ENCODE measurements at places on chromosomes 12 and 14. TPM values are rescaled to one million over a fixed set of nuclear protein-coding genes. Genes with fewer than 3 reads are reported as not detected.

GRCh38 chr12:22899184-22899583 lies 274.2 kb downstream of the ETNK1 start:
- H3K36me3 ChIP-seq, result no peaks in the 10 kb centered on the region
- H3K27me3 ChIP-seq, result no peaks in the 10 kb centered on the region
- DNase-seq, result no peak
- no peak overlapping the region for H3K27ac ChIP-seq
- no peak overlapping the region for H3K4me3 ChIP-seq

- no peaks in the 10 kb centered on the region for H3K27me3 ChIP-seq
- peaks cover 38% of the 10 kb centered on the region for H3K36me3 ChIP-seq
- peaks cover 18% of the 10 kb centered on the region for H3K4me1 ChIP-seq
- H3K27ac ChIP-seq, result peak overlapping the region; percentile 96
- DNase-seq, result peak; percentile 18
These were observed 976 bp downstream of the PEX5 start for GRCh38 chr12:7190268-7191055.

GRCh38 chr14:49946320-49947141 lies 53.6 kb downstream of the ARF6 start:
- peaks cover 16% of the 10 kb centered on the region for H3K4me1 ChIP-seq
- no peak overlapping the region for H3K4me3 ChIP-seq
- H3K27me3 ChIP-seq, result no peaks in the 10 kb centered on the region
- peak; percentile 26 for DNase-seq
- H3K36me3 ChIP-seq, result no peaks in the 10 kb centered on the region

DNA sequence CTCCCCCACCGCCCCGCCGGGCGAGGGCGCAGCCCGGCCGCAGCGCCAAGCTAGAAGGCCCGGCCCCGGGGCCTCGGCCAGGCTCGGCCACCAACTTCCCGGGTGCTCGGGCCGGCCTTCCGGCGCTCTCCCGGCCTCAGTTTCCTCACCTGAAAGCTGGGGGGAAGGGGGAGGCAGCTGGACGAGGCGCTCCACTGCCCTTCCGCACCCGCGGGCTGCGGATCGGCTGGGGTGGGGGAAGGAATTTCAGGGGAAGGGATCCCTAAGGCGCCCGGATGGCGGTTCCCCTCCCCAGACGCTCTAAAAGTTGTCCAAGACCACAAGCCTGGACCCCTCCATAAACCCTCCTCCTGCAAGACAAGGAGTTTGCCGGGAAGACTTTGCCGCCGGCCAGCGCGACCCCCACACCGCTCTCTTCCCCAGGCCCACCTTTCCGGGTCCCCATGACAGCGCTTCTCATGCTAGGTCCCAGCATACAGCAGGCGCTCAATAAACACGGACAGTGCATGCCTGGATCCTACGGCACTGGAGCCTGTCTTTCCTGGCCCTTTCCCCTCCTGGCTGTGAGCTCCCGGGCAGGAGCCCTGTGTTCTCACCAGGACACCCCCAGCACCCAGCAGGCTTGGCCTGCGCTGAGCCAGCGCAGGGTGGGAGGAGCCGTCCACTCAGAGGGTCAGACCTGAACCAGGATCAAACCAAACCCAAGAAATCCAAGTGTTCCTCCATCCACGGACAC lies 18.1 kb downstream of the BEGAIN start:
- H3K4me1 ChIP-seq, result peaks cover 7% of the 10 kb centered on the region
- H3K36me3 ChIP-seq, result no peaks in the 10 kb centered on the region
- no peak for DNase-seq

DNA sequence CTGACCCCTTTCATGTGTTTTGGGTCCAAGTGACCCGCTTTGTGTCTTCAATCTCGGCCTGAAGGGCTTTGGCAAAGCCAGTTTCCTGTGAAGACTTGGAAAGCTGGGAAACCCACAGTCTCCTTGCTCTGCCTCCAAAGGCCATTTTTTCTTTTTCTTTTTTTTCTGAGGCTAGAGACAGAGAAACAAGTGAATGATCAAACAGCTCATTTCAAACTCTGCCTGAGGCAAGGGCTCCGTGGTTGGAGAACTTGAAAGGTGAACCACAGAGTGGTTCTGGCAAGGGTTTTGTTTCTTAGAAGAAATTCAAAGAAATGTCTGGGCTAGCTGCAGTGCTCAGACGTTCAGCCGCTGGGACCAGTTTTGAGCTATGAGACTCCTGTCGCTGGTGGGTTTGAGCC lies 62.7 kb downstream of the ERH start:
- H3K36me3 ChIP-seq, result peaks cover 52% of the 10 kb centered on the region
- no peak overlapping the region for H3K27ac ChIP-seq
- DNase-seq, result no peak
- H3K4me3 ChIP-seq, result no peak overlapping the region
- no peaks in the 10 kb centered on the region for H3K4me1 ChIP-seq
- H3K27me3 ChIP-seq, result no peaks in the 10 kb centered on the region

DNA sequence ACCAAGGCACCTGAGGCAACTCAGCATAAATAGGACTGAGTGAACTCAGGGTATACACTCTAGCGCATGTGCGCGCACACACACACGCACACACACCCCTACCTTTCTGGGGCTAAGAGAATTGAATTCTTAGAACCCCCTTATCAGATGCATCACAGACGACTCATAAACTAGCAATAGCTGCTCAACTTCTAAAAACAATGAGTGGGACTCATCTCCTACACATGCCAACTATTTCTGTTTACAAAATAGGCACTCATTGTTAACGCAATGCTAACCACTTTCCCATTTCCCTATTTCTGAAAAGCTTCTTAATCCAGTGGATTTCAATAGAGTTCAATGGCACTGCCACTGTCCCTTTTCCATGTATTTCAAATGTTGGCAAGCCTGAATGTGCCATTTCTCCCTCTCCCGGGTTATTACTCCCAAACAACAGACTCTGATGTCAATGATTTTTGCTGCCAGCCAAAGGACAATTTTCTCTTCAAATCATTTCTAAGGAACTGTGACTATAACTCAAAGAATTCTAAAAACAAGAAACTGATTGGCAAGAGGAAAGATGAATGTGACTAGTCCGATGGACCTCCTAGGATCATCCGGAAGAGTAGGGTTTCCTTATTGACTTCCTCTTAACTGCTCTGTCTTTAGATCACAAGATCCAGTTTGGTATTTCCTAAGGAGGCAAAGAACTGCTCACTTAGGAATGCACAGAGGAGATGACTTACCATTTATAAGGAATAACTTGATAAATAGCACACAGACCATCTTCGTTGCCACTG lies 48.8 kb downstream of the SLC38A1 start:
- no peak for DNase-seq
- peak overlapping the region; percentile 10 for H3K27ac ChIP-seq
- no peaks in the 10 kb centered on the region for H3K27me3 ChIP-seq
- no peak overlapping the region for H3K4me3 ChIP-seq
- H3K36me3 ChIP-seq, result no peaks in the 10 kb centered on the region
- H3K4me1 ChIP-seq, result peaks cover 40% of the 10 kb centered on the region

DNA sequence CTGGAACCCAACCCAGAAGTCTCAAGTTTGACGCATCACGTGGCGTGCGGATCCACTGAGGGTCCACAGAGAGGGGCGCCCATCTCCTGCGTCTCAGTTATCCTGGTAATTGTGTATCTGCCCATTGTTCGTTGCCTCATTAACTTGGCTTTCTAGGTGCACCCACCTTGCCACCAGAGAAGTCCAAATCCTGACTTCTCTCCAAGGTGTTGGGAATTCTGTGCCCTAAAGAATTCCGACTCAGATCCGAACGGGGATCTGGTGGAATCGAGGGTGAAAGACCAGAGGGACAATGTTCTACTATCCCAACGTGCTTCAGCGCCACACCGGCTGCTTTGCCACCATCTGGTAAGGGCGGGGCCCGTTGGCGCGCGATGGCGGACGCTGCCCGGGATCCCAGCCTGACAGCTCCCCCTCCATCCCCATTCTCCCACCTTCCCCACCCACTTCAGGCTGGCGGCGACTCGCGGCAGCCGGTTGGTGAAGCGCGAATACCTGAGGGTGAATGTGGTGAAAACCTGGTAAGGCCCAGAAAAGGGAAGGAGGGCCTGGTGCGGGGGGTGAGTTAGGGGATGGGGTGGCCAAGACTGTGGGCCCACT lies 481 bp downstream of the REC8 start:
- no peaks in the 10 kb centered on the region for H3K36me3 ChIP-seq
- H3K27ac ChIP-seq, result no peak overlapping the region
- peaks cover 6% of the 10 kb centered on the region for H3K4me1 ChIP-seq
- H3K27me3 ChIP-seq, result no peaks in the 10 kb centered on the region

DNA sequence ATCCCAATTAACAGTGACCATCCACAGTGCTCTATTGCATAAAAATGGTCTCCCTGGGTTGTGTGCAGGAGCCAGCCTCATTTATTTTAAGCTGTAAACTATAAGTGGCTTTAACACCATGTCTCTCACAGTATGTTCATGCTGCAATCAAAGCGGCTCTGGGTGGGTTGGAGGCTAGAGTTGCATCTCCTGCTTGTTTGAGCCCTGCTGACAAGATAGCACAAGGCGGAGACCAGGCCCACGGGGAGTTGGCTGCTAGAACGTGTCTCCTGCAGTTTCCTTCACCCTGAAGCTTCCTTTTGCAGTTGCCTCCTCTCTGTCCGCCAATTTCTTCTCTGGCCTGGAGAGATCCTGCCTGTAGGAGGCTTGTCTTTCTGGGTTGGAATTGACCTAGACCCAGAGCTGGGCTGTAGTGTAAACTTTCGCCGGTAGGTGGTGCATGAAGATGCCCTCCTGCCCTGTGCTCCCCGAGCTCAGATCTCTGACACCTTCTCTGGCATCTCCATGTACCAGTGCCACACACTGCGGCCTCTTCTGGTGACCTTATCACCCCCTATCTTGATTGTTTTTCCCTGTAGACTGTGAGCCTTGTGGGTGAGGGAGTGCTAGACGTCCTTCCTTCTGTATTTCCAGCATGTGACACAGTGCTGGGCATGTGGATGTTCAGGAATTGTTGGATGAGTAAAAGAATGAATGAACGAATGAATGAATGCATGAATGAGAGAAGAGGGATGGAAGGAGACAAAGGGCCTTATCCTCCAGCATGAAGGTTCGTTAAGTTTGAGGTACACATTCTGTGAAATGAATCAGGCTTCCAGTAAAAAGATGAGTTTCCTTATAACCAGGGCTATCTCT lies 10.4 kb downstream of the OTUB2 start:
- H3K36me3 ChIP-seq, result no peaks in the 10 kb centered on the region
- H3K27ac ChIP-seq, result no peak overlapping the region
- peaks cover 11% of the 10 kb centered on the region for H3K4me1 ChIP-seq
- H3K4me3 ChIP-seq, result no peak overlapping the region

DNA sequence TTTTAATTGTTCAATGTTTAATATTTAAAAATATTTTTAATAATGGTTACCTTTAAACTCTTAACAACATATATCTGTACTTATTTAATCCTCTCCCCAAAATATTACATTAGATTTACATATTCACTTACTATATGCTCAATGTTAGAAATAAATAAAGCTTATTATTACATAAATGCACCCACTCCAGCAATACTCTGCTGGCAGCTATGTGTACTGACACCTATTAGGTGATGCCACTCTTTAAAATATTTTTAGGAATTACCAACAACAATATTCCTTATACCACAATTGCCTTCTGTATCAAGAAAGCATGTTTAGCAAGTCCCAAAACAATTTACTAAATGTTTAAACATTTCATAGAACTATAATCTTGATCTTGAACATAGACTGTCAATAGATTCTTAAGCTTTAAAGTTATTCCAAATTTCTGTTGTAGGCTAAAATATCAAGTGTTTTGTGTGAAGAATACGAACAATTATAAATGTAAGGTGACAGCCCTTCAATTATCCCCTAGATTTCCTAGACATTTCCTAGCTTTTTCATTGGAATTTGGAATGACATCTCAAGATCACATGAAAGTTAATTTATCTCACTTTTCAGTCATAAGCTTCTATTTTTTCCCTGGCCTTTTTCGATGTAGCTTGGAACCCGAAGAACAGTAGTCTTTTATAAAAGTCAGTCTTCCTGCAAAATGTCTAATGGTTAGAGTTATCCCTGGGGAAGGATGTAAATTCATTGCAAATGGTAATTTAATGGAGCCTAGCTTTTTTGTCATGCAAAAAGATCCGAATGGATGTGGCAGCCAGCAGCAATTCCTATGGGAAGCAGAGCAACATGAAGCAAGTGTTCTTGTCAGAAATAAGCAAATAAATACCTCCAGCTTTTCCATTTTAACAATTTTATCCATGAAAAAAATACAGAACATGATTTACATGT lies 907.5 kb upstream of the ATXN7L3B start:
- no peak overlapping the region for H3K4me3 ChIP-seq
- no peaks in the 10 kb centered on the region for H3K27me3 ChIP-seq
- no peaks in the 10 kb centered on the region for H3K36me3 ChIP-seq
- DNase-seq, result no peak

DNA sequence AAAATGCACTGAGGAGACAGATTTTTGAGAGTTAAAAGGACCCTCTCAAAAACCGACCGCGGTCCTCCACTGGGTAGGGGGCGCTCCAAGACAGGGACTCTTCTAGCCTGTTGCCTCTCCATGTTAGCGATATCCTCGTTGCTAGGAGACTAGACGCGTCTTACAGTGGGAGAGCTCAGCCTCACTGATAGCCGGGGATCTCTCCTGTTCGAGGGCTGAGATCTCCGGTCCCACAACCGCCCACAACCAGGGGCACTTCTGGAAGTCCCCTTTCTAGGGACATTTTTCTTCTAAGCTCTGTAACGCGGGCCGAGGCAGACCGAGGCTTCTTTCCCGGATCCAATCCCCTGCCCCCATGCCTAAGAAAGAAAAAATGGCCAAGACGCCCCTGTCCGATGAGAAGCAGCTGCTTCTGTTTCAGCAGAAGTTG lies 21.3 kb downstream of the FKBP11 start:
- DNase-seq, result peak; percentile 86
- H3K4me3 ChIP-seq, result peak overlapping the region; percentile 50
- no peaks in the 10 kb centered on the region for H3K4me1 ChIP-seq
- H3K27ac ChIP-seq, result no peak overlapping the region

DNA sequence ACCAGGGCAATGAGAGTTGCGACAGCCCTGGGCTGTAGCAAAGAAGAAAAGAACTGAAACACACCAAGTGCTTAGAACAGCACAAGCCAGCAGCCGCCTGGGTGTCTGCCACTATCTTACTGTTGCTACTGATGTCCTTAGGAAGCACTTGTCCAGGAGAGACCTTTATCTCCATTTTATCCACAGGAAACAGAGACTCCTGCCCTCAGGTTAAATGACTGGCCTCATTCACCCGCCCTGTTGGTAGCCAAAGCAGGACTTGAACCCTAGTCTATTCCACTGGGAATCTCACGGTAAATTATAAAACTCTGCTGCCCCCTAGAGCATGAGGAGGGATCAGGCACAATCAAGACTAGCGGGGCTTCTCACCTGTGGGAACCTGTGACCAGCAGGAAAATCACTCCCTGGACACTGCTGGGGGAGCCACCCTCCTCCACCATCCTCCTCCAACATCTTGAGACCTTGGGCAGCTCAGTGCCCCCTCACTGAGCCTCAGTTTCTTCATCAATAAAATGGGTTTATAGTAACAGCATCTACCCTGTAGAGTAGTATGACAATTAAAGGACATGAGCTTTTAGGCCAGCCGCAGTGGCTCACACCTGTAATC lies 20.5 kb upstream of the TESC start:
- peaks cover 34% of the 10 kb centered on the region for H3K4me1 ChIP-seq
- no peak overlapping the region for H3K4me3 ChIP-seq
- DNase-seq, result no peak

Gene HPD
- 0.88 TPM for total RNA-seq
